Ammon's horn (tissue), 1 donor: ENCODE measurements at places on chromosomes 3 and 15.

- peak; percentile 14 for DNase-seq
Observed at GRCh38 chr3:51057121-51057520, 328.0 kb upstream of the MANF start.

DNA sequence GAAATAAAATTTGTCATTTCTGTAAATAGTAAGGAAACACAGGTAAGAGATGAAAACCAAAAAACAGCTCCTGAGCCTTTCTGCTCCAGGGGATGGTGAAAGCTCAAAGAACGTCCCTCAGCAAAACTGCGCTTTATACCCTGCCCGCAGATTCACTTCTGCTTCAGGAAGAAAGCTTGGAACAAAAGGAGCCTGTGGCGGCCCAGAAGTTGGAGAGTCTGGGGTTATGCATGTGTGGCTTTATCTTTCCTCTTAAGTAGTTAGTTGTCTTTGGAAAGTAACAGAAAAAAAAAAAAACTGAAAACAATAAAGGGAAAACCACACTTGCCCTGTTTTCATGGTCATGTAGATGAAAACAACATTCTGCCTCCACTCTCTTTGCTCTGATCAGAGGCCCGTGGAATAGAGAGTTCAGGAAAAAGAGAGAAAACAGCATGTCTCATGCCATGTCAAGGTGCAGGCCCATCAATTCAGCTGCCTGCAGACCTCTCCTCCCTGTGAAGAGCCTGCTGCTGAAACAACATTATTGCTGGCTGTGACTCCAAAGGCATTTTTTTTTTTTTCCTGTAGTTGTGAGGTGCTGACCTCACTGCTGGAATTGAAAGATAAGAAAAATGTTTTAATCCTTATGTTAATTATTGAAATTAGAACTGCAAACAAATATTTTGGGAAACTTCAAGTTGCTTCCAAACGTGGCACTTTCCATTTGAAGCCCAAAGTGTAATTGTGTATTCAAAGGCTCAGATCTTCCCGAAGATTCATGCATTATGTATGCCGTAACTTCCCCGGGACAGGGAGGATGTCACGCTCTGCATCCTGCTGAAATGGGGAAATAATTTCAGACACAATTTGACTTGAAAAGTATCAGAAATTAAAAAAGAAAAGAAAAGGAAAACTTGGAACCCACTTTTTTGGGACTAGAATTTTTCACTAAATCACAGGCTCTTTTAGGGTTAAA, 108.4 kb upstream of the ZNF385D start:
- DNase-seq: no peak

- no peak for DNase-seq
Observed at GRCh38 chr3:65963787-65964677, 74.7 kb downstream of the MAGI1 start.

GRCh38 chr3:9008550-9009255, 45.4 kb upstream of the RAD18 start:
- no peak for DNase-seq

GRCh38 chr15:70100474-70101341, 3.0 kb upstream of the TLE3 start:
- no peak for DNase-seq
